ENCODE measurements at places on chromosomes 5 and 9. TPM values are rescaled to one million over a fixed set of nuclear protein-coding genes. Genes with fewer than 3 reads are reported as not detected.

OBP2B gene
- not detected for total RNA-seq

GRCh38 chr9:131700765-131701435 lies 39.0 kb downstream of the RAPGEF1 start:
- no peak for DNase-seq

DNA sequence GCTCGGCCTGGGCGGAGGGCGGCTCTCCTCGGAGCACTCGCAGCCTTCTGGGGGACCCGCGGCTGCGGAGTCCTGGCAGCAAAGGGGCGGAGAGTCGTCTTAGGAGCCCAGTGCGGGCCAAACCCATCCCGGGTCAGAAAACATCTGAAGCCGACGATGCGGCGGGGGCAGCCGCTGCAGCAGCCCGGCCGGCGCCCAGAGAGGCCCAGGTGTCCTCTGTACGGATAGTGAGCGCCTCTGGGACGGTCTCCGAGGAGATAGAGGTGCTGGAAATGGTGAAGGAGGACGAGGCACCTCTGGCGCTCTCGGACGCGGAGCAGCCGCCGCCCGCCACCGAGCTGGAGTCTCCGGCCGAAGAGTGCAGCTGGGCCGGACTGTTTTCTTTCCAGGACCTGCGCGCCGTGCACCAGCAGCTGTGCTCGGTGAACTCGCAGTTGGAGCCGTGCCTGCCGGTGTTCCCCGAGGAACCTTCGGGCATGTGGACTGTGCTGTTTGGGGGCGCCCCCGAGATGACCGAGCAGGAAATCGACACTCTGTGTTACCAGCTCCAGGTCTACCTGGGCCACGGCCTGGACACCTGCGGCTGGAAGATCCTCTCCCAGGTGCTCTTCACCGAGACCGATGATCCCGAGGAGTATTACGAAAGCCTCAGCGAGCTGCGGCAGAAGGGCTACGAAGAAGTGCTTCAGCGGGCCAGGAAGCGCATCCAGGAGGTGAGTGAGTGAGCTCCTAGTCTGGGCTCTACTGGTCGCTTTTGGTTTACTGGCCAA lies 1.2 kb downstream of the JMY start:
- DNase-seq = peak; percentile 16

GRCh38 chr9:8254541-8254940 lies 455.0 kb upstream of the DMAC1 start:
- no peak for DNase-seq
